ENCODE measurements at places on chromosomes 11 and 22.

DNA sequence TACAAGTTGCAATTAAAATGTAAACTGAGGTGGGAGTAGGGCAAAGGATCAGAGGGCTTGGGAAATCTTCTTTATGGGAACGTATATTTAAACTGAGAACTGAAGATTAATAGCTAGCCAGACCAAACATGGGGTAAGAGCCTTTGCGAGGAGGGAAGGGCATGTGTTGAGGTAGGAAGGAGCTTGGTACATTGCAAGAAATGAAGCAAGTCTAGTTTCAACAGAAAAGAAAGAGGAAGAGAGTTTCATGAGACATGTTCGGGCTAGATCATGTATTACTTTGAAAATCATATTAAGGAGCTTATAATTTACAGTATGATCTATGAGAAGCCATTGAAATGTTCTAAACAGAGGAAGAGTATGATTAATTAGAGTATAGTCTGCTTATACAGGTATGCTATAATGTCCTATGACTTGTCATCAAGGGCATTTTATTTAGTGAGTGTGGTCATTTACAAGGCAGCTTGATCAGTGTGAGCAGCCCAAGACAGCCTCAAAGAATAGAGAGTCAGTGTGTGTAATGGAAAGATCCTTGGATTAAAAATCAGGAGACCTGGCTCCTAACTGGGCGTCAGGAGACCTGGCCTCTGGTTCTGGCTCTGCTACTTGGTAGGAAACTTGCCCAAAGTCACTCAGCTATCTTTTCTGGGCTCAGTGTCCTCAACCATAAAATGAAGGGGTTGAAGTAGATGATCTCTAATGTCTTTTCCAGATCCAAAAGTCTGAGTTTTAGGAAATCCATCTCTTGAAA, 10.9 kb downstream of the GAS2 start:
- DNase-seq: no peak

- no peak for DNase-seq
Observed at GRCh38 chr11:60183591-60184205, 815 bp upstream of the MS4A6A start.

DNA sequence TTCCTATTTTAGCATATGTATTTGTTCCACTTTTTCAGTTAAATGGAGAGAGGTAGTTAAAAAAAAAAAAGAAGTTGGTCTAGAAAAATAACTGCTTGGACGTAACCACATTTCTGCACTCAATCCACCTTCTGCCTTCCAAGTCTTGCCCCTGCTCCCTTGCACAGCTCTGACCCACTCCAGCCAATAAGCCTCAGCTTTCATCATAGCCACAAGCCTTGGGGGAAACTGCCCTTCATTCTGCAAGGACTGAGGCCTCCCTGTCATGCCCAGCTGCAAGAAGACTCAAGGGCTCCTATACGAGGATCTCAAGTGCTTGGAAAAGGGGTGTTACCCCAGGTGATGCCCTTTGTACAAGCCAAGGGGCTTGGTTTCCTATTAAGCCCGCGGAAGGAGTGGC, 36.0 kb upstream of the OAF start:
- no peak for DNase-seq

DNA sequence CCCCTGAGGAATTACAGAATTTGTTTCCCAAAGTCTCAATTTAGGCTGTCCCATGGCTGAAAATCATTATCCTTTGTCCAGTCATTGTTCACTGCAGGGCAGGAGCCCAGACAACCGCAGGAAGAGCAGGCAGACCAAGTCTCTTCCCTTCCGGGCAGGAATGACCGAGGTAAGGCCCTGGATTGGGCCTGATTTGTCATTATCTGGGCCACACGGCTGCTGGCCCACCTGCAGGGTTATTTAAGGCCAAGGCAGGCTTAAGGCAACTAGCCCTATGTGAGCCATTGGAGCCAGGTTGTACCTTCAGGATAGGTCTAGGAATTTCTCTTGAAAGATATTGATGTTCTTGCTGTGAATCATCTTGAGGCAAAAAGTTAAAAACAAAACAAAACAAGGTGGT, 9.7 kb upstream of the IL10RA start:
- DNase-seq: no peak

DNA sequence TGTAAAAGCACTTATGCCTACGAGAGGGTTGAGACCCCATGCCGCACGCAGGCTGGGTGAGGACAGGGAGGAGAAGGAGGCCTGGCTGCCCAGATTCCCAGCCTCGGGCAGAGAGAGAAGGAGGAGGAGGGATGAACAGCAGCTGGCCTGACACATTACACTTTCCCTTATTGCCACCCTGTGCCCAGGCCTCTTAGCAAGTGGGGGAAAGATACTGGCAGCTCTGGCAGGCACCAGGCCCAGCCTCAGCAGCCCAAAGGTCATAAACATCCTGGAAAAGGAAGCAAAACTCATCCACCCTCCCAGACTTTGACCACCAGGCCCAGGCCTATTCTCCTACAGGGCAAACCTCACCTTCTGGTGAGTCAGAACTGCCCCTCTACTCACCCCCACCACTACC, 4.7 kb downstream of the PLAAT3 start:
- no peak for DNase-seq

GRCh38 chr11:16511116-16512114, 155.1 kb upstream of the SOX6 start:
- DNase-seq: no peak

- no peak for DNase-seq
Observed at GRCh38 chr11:3001496-3001895, 9.4 kb upstream of the NAP1L4 start.

Measured in activated effector memory CD4-positive, alpha-beta T cell treated with Interleukin-2 at 50 U/mL for 16 hours (primary cell).